ENCODE measurements at places on chromosomes 7 and 10.

DNA sequence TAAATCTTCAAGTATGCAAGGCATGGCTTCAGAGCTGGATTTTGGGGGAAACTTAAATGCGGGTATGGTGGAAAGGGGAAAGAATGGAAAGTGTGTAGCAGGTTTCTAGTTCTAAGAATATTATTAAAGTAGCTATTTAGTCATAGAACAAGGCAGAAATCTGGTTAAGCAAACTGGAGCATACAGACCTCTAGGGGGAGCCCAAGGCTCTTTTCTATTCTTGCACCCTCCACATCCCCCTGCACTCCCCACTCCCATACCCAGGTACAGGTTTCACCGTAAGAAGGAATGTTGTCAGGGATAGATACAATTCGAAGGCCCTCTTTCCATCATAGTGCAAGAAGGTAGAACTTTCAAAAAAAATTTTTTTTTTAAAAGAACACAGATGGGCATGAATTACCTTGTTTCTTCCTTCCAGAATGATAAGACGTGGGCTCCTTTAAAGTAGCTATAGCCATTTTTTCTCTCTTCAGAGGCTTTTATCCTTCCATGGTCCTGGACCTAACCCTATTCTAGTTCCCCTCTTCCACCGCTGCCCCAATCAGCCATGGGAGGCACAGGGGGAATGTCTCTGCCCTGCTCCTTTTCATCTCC lies 41.5 kb upstream of the SMIM30 start:
- H3K27me3 ChIP-seq, result no peaks in the 10 kb centered on the region
- no peak overlapping the region for H3K27ac ChIP-seq
- no peak for DNase-seq
- H3K4me1 ChIP-seq, result no peaks in the 10 kb centered on the region
- H3K36me3 ChIP-seq, result no peaks in the 10 kb centered on the region
- no peak overlapping the region for H3K4me3 ChIP-seq

DNA sequence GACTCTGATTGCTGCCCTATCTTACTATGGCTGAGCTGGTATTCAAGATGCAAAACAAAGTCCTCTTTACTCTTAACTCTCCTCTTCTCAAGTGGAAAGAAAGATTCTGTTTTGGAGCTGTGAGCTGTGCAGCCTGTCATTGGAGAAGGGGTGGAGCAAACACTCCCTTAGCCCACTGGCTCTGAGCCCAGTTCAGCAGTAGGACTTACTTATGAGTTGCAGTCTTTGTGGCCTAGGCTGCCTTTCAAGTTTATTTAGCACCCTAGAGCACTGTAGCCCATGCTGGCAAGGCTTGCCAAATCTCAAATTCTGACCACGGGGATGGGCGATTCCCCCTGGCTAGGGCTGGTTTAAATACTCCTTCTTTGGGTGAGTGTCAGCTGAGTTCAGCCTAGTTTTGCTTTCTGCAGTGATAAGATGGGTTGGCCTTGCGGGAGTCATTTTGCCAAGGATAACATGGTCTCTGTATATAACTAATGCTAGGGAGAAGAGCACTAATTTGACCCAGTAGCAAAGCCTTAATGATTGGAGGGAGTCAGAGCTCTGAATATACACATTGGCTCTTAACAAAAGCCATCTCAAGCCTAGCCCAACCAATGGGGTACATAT lies 110.2 kb downstream of the MYO3A start:
- no peaks in the 10 kb centered on the region for H3K36me3 ChIP-seq
- no peak overlapping the region for H3K27ac ChIP-seq
- H3K4me1 ChIP-seq, result no peaks in the 10 kb centered on the region
- no peak for DNase-seq

GRCh38 chr7:103605640-103606039 lies 159.6 kb upstream of the SLC26A5 start:
- H3K27ac ChIP-seq, result no peak overlapping the region
- no peak for DNase-seq
- H3K36me3 ChIP-seq, result no peaks in the 10 kb centered on the region
- H3K4me3 ChIP-seq, result no peak overlapping the region
- no peaks in the 10 kb centered on the region for H3K27me3 ChIP-seq

DNA sequence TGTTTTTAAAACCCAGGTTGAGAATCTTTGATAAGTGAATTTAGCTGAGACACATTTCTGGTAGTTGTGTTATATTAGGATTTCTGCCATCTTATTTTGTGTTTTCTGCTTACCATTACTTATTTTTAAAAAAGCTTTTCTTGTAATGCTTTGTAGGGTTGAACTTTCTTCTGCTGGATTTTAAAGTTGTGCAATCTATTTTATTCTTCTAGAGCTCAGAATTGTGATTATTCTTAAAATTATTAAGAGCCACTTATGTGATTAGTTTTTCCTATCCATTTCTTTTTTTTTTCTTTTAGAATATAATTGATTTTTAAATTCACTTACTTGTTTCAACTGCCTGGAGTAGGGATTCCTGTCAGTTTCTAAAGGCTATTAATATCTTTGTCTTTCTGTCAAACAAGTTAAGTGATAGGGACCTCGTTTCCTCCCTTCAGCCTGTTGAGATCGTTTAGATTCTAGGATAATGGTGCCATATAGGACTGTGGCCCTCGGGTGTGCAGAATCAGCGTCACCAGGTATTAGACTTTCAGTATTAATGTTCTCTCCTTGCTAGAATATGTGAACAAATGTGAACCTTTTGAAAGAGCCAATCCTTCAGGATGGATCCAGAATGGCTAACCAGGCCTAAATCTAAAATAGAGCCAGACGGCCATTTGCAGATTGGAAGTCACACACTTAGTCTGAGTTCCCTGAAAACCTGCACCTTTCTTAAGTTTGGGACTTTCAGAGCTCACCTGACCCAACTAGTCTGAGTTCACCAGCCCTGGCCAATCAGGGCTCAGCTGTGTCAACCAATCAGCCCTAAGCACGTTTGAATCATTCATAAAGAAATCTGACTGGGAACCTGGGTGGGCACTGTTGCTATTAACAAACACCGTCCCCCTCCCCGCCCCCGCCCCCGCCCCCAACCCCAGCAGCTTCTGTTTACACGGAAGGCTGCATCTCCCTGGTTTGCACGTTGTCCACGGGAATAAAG lies 26.2 kb downstream of the CUX1 start:
- no peak overlapping the region for H3K27ac ChIP-seq
- H3K4me1 ChIP-seq, result peaks cover 6% of the 10 kb centered on the region
- DNase-seq, result no peak
- peaks cover 6% of the 10 kb centered on the region for H3K36me3 ChIP-seq
- no peaks in the 10 kb centered on the region for H3K27me3 ChIP-seq
- no peak overlapping the region for H3K4me3 ChIP-seq

GRCh38 chr10:86167121-86167761 lies 199.4 kb downstream of the GRID1 start:
- no peak overlapping the region for H3K4me3 ChIP-seq
- H3K27me3 ChIP-seq, result peaks cover 14% of the 10 kb centered on the region
- DNase-seq, result peak; percentile 15
- H3K36me3 ChIP-seq, result no peaks in the 10 kb centered on the region

DNA sequence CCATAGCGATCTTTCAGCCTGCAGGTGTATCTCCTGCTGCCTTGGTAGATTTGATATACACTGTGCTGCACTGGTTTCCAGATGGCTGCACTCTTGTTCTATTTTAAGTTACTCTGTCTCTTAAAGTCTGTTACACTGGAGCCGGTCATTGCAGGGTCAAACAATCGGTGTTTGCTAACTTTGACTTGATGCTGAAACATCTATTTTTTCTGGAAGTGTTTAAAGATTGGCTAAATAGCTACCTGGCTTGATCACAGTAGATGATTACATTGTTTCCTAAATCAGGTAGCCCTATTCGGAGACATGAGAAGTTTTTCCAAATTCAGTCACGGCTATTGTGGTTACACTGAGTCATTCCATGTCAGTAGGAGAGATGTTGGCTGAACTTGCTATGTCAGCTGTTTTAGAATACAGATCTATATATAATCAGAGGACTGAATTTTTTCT lies 574.8 kb downstream of the ETV1 start:
- no peak for DNase-seq
- no peaks in the 10 kb centered on the region for H3K4me1 ChIP-seq
- no peaks in the 10 kb centered on the region for H3K36me3 ChIP-seq
- H3K27ac ChIP-seq, result no peak overlapping the region

DNA sequence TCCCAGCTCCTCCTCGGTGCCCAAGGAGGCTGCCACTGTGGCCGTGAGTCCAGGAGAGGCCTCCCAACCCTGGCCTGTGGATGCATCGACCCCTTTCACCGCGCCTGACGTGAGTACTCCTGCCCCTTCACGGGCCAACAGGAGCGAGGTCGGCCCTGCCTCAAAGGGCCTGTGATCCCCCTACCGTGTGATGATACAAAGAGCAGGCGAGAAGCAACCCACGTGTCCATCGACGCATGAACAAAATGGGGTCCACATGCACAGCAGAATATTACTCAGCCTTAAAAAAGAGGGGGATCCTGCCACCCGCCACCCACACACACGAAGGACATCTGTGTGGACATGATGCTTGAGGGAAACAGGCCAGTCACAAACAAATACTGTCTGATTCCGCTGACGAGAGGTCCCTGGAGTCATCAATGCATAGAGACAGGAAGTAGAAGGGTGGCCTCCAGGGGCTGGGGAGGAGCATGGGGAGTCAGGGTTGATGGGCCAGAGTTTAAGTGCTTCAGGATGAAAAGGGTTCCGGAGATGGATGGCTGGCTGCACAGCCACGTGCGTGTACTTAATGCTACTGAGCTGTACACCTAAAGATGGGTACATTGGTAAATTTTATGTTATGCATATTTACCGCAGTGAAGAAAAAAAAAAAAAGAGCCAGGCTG lies 151.9 kb downstream of the PRKAG2 start:
- H3K36me3 ChIP-seq, result no peaks in the 10 kb centered on the region
- H3K4me3 ChIP-seq, result no peak overlapping the region
- H3K27ac ChIP-seq, result no peak overlapping the region
- H3K4me1 ChIP-seq, result peaks cover 1% of the 10 kb centered on the region
- no peaks in the 10 kb centered on the region for H3K27me3 ChIP-seq

DNA sequence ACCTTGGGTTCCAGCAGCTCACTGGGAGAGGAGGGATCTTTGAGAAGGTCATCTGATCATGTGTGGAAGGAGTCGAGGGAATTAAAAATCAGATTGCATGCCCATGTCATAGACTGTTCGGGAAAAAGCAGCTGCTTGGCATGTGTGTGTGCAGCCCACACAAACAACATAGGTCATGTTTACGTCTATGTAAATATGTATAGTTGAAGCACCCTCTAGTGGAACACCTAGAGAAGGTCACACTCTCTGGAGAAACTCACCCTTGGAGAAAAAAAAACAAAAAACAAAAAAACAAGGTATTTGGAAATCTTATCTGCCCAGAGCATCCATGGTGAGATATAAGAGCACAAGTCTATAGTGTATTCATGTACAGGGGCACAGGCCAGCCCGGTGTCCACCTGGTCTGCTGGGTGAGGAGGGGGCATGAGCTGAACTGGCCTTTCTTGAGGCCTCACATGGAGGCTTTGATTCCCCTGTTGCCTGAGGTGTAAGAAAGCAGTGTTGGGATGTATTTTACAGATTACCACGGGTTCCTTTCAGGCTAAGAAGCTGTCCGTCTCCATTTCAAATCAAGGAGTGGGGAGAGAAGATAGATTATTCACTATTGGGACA lies 98.0 kb downstream of the NPY start:
- H3K4me3 ChIP-seq, result no peak overlapping the region
- peaks cover 5% of the 10 kb centered on the region for H3K27me3 ChIP-seq
- H3K27ac ChIP-seq, result no peak overlapping the region
- no peaks in the 10 kb centered on the region for H3K4me1 ChIP-seq
- DNase-seq, result no peak

- peak overlapping the region; percentile 89 for H3K4me3 ChIP-seq
- DNase-seq, result peak; percentile 82
- peaks cover 54% of the 10 kb centered on the region for H3K4me1 ChIP-seq
- H3K27me3 ChIP-seq, result no peaks in the 10 kb centered on the region
- H3K36me3 ChIP-seq, result peaks cover 28% of the 10 kb centered on the region
Observed at GRCh38 chr7:2405601-2406345, 2.4 kb downstream of the CHST12 start.

DNA sequence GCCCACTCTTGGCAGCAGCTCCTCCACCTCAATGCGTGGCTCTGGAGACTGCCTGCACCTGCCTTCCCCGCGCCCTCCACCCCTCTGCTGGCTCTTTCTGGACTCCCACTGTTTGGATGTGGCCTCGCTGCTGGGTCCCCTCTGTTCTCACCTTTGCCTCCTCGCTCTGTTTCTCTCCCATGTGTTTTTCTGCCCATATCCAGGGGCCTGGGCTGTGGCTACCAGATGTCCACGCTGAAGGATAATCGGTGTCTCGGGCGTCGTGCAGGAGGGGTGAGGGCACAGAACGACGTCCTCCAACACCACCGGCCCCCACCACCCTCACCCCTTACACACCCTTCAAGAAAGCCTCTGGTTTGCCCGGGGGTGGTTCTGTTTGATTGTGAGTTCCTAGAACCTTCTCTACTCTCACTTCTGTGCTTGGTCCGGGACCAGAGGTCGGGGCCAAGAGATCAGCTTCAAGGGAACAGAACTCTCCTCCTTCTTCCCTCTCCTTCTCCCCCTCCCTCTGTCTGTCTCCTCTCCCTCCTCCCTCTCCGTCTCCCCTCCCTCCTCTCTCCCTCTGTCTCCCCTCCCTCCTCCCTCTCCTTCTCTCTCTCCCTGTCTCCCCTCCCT lies 31.7 kb downstream of the AP5Z1 start:
- H3K27ac ChIP-seq, result no peak overlapping the region
- no peaks in the 10 kb centered on the region for H3K36me3 ChIP-seq
- peaks cover 27% of the 10 kb centered on the region for H3K27me3 ChIP-seq
- peaks cover 5% of the 10 kb centered on the region for H3K4me1 ChIP-seq
- H3K4me3 ChIP-seq, result no peak overlapping the region

DNA sequence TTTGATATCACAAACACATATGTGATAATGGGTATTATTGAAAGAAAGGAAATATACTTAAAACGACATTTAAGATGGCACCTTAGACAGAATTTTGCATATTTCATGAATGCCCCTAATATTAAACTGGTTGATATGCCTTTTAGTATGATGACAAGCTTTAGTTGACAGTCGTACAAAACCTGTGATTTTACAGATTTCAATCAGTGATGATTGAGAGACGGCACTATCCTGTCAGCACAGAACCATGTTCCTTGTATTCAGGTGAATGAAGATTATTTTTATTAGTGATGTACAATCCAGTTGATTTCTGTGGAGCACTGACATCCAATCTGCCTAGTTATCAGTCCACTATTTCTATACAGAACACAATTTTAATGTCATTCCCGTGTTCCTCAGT lies 333.0 kb downstream of the CNTNAP2 start:
- H3K27ac ChIP-seq, result no peak overlapping the region
- no peak overlapping the region for H3K4me3 ChIP-seq
- H3K4me1 ChIP-seq, result no peaks in the 10 kb centered on the region

DNA sequence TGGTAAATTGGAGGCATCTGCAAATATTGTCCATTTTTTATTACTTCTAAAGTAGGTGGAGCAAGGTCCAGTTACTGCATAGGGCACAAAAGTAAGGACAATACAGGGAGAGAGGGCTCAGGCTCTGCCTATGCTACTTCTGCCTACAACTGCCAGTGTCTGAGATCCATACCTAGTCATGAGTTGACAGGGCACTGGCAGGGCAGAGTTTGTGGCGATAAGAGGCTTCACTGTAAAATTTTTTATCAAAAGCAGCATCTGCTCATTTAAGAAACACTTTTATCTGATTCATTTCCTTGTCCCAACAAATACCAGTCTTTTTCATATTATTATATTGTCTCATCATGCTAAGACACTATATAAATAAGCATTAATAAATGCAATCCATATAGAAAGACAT lies 178.0 kb downstream of the LRRN3 start:
- H3K27me3 ChIP-seq, result no peaks in the 10 kb centered on the region
- peaks cover 2% of the 10 kb centered on the region for H3K36me3 ChIP-seq
- H3K4me1 ChIP-seq, result no peaks in the 10 kb centered on the region
- no peak overlapping the region for H3K27ac ChIP-seq
- DNase-seq, result no peak
